ENCODE measurements at places on chromosomes 4 and X.

DNA sequence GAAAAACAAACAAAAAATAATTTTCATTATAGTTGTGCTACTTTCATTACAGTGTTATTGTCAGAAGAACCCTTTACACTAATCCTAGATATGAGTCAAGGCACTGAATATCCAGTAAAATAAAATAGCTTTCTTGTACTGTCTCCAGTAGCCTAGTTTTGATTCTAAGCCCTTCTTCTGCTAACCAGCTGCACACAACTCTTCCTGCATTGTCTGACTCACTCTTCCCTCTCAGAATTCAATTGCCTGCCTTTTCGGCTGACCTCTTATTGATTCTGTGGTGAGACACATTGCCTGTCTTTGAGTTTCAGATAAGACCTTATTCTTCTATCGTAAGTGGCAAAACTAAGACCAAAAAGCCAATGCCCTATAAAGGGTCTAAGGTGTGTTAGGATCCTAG, 26.7 kb upstream of the PCDH18 start:
- no peak for DNase-seq

GRCh38 chr4:168390041-168390440, 71.5 kb upstream of the DDX60 start:
- DNase-seq, result no peak

DNA sequence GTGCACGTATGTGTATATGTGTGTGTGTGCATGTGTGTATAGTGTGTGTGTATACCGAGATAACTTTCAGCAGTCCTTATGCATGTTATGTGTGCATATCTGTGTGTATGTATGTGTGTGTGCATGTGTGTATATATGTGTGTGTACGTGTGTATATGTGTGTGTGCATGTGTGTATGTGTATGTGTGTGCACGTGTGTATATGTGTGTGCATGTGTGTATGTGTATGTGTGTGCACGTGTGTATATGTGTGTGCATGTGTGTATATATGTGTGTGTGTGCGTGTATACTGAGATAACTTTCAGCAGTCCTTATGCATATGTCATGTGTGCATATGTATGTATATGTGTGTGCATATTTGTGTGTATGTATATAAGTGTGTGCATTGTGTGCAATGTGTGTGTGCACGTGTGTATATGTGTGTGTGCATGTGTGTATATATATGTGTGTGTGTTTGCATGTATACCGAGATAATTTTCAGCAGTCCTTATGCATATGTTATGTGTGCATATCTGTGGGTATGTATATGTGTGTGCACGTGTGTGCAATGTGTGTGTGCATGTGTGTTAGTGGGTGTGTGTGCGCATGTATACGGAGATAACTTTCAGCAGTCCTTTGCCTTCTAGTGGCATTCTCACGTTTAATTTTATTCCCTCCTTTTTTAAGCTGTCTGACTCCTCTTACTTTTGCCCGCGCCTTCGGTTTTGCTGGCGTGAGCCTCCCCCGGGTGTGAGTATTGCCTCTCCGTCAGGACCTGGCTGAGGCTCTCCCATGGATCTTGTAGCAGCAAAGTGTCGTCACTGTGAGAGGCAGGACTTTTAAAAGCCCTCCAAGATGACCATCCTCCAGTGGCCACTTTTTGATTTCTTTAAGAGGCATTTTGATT, 99.6 kb upstream of the SHOX start:
- no peak for DNase-seq

DNA sequence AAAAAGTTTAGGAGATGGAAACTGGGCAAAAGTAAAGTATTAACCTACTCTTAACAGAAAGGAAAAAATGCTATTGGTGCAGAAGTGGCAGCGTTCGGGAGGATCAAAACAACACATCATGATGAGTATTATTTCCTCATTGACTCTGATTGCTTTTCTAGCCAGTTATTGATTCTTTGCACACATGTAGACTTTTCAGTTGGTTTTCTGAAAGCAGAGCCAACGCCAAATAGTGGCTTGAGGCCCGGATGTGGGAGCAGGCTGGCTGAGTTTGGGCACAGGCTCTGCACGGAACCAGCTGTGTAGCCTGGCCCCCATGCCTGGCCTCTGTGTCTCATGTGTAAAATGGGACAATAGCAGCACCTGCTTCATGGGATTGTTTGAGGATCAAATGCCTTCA, 21.8 kb downstream of the STOX2 start:
- DNase-seq, result no peak

- DNase-seq, result no peak
Measured at GRCh38 chrX:152950786-152951185, 43.1 kb downstream of the PNMA5 start.

GRCh38 chr4:99208719-99209075, 10.3 kb downstream of the ADH6 start:
- DNase-seq, result no peak

DNA sequence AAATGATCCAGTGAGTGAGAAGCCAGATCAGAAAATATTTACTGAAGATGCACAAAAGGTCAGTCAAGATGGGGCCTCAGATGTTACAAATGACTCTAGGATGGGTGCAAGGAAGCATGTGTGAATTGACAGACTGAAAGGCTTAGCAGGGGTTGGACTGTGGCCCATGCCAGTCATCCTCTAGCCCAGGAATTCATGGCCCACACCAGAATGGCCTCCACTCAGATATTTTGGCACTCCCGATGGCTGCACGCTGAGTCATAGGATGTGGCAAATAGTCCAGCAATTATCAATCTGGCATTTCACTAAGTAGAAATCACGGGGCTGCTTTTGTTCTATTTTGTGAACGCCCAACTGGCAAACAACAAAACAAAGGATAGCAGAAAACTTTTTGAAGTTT, 406.5 kb downstream of the IQCM start:
- DNase-seq, result no peak

DNA sequence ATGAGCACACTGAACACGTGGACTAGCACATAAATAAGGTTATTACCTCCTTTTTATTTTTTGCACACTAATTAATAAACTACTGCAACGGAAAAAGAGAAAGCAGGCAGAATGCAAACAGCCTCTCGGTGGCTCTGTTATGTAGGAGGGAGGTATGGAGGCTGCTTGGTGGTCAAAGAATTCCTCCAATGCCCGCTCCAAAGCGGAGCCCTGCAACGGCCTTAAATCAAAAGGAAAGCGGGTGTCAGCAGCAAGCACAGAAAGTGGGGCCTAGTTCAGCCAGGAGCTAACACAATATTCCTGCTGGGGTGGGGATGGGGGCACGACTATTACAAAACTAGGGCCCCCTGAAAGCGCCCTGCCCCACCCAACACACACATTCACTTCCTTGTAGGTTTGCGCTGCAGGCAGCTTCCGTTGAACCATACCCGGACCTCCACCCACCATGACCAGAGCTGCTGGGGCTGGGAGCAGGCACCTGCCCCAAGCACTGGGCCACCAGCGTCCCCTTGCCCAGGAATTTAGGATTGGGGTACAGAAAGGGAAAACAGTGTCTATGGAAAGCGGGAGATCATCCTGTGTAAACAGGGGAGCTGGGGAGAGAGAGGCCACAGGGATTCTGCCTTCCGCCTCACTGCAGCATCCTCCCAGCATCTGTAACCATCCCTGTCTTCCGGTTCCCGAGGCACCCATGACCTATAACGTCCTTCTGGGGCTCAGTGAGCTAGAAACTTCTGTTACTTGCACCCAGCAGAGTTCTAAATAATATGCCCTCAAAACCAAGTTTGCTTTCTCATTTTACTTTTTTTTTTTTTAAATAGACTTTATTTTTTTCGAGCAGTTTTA, 57.1 kb upstream of the DDX3X start:
- no peak for DNase-seq

DNA sequence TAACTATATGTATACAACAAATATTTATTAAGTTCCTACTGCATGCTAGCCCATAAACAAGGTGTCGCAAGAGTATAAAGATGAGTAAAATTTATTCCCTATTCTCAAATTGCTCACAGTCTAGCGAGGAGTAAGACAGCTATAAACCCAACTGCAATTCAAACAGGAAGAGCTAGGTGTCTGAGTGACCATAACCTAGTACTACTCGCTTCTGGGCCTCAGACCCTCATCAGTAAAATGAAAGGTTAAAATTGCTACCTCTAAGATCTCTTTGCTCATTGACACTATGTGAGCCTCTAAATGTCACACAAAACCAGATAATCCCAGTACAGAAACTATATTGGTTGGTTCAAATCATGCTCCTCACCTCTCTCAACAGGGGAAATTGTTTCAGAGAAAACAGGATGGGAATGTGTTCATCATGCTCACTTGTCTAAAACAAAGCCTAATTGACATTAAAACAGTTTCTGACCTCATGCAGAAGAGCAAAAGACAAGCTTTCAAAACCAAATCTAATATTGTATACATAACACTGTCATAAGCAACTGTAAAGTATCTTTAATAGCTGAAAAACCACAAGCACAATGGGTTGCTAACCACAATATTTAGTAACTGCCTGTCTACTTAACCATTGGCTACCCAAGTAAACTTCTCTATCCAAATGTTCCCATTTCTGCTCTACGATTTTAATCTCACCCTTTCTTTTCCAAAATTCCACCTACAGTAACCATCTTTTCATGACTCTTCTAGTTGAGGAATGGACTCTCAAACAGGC, 264.6 kb upstream of the FMR1 start:
- no peak for DNase-seq

GRCh38 chr4:4613126-4613465, 71.2 kb upstream of the STX18 start:
- no peak for DNase-seq

DNA sequence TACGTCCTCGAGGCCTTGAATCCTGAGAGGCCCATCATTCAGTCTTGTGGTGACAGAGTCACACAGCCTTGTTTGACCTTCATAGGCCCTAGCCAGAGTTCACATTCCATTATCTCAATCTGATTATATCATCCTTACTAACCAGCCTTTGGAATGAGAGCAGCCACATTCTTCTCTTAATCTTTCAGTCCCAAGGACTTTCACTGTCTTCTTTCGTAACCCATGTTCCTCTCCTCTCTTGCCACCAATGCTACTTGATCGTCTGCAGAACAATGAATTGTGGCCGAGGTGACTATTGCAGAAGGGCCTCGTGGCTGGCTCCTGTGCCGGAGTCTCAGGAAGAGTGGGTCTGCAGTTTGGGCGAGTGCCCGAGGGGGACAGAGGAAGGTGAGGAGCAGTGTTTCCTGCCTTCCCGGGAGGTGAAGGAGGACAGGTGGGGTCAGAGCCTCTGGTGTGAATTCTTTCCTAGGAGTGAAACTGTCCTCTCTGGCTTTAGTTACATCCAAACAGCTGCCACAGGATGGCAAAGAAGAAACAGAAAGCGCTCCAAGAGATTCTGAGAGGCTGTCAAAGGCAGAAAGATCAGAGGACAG, 94.6 kb downstream of the LIMCH1 start:
- DNase-seq, result no peak

- DNase-seq, result no peak
Measured at GRCh38 chr4:112203593-112203992, 28.0 kb upstream of the AP1AR start.

DNA sequence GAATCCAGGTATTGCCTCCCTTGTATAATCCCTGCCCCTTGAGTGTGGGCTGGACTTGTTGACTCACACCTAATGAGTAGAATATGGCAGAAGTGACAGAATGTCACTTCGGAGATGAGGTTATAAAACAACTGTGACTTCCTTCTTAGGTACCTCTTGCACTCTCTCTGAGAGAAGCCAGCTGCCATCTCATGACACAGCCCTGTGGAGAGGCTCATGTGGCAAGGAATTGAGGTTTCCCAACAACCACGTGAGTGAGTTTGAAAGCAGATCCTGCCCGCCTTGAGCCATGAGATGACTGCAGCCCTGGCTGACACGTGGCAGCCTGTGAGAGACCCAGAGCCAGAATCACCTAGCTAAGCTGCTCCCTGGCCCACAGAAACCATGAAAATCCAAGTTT, 13.5 kb downstream of the ASB11 start:
- no peak for DNase-seq

- DNase-seq, result no peak
Measured at GRCh38 chr4:163680386-163681098, 186.1 kb downstream of the TMA16 start.

- no peak for DNase-seq
Measured at GRCh38 chr4:78512357-78512920, 39.1 kb upstream of the ANXA3 start.

DNA sequence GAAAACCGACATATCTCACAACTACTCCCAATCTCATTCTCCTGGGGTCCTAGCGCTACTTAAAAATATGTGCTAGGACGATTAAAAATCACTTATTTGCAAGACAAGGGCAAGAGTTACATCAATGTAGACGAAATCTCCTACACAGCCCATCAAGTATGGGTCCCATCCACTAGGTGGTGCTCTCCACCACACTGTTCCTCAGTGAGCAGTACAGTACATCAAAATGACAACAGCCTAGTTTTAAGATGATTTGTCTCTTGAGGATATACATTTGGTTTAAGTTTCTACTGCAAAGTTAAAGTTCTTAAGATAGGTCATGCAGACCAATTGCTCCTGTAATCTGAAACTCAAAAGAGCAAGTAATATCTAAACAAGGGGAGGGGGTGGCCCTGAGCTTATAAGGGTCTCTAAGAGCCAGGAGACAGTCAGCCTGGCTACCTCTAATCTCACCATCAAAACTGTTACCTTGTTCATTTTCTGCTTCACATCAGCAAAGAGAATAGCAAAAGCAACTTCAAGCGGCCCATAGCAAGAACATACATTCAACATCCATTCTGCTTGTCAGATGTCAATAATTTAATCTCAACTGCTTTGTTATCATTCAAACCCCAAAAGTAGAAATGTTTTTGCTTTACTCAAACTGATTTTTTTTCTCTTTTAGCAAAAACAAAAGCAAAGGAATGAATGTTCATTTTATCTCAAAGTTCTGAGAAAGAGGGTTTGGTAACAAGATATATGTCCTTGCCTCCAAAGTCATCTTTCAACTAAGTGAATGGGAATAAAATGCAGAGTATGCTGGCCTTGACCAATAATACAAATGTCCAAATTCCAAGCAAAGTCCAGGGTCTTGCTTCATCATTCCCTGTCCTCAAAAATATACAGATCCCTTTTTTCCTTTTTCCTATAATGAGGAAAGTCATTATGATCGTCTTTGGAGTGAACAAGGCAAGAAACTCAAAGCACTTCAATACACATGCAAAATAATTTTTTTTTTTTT, 53.1 kb downstream of the STX18 start:
- DNase-seq, result peak; percentile 49

GRCh38 chr4:1350169-1350520, 3.1 kb downstream of the UVSSA start:
- no peak for DNase-seq

- no peak for DNase-seq
Measured at GRCh38 chrX:264634-265455, 16.3 kb upstream of the PLCXD1 start.

DNA sequence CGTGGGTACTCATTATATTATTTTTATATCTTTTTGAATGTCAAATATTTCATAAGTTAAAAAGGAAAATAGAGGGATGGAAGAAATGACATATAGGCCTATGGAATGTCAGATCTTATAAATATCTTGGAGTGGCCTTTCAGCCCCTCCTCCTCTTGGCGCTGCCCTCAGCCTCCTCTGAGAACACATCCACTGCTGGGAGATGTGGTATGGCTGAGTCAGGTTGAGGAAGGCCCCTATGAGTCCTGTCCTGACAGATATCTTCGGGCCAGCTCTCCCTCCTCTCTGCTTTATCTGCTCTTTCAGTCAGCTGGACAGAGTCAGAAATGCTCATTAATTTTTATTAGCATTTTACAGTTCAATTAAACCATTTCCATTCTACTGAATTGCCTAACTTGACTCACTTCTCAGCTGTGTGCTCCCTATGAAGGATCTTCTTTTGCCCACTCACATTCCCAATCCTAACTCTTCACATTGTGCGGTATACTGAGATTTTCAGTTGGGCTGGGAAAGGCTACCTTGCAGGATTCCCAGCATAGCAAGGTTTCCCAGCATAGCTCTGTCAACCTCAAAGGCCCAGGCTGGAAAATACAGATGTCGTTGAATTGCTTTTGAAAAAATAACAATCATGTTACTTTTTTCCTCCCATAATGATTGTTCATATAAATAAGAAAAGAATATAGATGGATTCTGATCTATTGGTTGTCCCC, 128.0 kb downstream of the ARHGEF9 start:
- no peak for DNase-seq

Measured in stimulated activated CD8-positive, alpha-beta memory T cell treated with anti-CD3 and anti-CD28 coated beads, Interleukin-7, amount 100 ng/mL, for 24 hours (primary cell).